ENCODE measurements at places on chromosomes 1 and 21.

DNA sequence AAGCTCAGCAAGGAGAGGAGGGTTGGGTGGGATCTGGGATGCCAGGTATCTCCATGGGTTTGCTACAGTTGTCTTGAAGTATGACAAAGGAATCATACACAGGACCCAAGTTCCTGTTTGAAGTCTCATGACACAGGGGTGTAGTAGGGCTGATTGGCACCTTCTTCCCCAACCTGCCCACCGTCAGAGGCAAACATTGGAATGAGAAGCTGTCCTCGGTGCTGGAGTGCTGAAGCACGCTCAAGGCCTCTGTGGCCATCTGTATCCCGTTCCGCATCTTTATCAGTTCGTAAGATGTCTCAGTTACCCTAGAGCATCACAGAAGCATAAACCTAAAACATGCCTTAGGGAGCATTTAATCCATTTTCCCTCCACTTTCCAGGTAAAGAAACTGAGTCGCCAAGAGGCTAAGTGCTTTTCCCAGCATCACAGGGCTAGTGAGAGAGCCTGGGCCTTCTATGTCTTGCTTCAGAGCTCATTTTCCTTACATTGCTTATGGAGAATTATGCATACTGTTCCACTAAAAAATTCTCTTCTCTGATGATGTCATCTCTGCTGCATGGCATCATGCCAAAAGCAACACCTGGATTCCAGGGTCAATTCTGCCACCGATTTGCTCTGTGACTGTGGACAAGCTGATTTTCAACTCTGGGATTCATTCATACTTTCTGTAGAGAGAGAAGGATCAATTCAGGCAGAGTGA lies 34.2 kb downstream of the VWA5B1 start:
- DNase-seq: no peak

- no peak for DNase-seq
Observed at GRCh38 chr1:74933500-74933899, 200.5 kb downstream of the TYW3 start.

- DNase-seq: no peak
Observed at GRCh38 chr1:7991504-7992440, 30.3 kb downstream of the PARK7 start.

DNA sequence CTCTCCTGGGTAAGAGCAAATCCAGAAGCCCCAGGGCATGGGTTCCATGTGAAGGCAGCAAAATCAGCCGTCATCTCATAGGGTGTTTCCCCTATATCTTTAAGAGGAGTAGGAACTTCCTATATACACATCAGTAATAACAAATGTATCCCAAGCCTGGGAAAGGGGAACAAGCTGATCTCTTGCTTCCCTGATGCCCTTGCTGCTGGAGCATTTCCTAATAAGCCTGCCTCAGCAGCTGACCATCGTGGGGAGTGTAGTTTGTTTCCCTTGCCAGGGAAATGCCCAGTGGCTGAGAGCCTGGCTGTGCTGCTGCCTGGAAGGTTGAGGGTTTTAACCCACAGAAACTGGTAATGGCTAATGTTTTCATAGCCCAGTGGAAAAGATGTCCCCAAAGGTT lies 177.0 kb downstream of the NPHP4 start:
- DNase-seq: no peak
